Stimulated activated CD4-positive, alpha-beta T cell treated with anti-CD3 and anti-CD28 coated beads, Interleukin-1b, Interleukin-23, amount 100 ng/mL, for 1 hour (primary cell): ENCODE measurements at places on chromosomes 2 and 18.

DNA sequence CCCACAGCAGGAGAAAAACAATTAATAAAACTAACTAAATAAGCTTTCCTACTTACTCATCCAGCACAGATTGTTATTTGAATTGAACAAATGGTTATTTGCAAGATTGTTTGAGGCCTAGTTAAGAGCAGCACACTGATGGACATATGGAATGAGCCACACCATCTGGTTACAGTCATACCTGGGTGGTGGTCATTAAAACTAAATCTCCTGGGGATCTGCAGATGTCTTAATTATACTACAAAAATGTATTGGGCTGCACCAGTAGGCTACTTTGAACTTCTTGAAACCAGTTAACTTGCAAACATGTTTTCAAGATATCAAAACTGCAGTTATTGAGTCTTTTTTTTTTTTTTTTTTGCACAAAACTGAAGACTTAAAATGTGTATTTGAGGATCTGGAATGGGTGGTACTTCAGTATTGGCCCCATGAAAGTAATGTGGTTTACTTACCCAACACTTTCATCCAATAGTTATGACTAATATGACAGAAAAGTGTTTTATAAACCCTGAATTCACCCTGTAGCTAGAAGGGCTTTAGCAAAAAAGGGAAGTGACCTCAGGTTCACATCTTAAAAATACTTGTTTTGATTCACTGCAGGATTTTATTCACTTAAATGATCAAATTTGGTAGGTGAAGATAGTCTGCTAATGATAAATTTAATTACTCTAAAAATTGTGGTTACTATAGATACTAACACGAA is 10.8 kb downstream of the AGFG1 start:
- no peak for DNase-seq

- no peak for DNase-seq
Measured at GRCh38 chr2:221377597-221377996, 194.5 kb downstream of the EPHA4 start.

- no peak for DNase-seq
Measured at GRCh38 chr2:106995556-106995955, 109.6 kb upstream of the ST6GAL2 start.

DNA sequence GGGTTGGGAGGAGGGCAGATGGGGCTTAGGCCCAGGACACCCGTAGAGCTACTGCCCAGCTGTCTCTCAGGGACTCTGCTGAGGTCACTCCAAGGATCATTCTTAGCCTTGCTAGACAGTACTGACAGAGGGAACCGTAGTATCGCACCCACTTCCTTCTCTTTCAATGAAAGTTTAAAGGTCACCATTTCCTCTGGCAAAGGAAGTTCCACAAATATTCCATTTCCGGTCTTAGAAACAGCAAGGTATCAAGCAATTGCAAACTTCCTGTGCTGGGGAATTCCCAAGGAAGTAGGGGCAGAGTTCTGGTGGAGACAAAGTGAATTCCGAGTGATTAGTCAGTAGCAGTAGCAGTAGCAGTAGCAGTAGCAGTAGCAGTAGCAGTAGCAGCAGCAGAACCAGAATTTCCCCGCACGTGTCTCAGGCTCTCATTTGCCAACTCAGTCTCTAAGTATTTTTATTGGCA is 24.7 kb downstream of the IL1B start:
- no peak for DNase-seq

DNA sequence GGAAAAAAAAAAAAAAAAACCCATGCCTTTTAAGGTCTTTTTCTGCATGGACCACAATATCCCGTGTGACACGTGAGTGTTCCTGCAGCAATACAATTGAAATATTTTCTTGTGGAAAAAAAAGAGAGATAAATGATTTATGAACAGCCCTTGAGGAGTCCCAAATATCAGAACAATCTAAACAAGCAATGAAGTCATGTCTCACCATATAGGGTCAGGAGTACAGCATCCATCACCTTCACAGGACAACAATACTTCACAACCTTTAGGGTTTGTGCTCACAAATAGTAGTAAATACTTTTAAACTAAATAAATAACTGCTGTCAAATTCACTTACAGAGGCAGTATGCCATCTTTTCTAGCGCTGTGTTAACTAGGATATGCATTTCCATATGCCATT is 87.9 kb downstream of the ZEB2 start:
- no peak for DNase-seq

GRCh38 chr2:99154643-99155536 is at the start of the genes LIPT1 and TSGA10:
Gene LIPT1 (plus strand): TSS chr2:99154967. CDS start chr2:99161958, 6,991 bp downstream.
Gene TSGA10 (minus strand): TSS chr2:99154942. CDS start chr2:99109439, 45,503 bp downstream.
- DNase-seq: peak; percentile 76

- DNase-seq: no peak
Measured at GRCh38 chr2:88711897-88712296, 20.4 kb downstream of the RPIA start.

- DNase-seq: peak; percentile 22
Measured at GRCh38 chr2:7031547-7032245, 114.5 kb downstream of the RNF144A start.

DNA sequence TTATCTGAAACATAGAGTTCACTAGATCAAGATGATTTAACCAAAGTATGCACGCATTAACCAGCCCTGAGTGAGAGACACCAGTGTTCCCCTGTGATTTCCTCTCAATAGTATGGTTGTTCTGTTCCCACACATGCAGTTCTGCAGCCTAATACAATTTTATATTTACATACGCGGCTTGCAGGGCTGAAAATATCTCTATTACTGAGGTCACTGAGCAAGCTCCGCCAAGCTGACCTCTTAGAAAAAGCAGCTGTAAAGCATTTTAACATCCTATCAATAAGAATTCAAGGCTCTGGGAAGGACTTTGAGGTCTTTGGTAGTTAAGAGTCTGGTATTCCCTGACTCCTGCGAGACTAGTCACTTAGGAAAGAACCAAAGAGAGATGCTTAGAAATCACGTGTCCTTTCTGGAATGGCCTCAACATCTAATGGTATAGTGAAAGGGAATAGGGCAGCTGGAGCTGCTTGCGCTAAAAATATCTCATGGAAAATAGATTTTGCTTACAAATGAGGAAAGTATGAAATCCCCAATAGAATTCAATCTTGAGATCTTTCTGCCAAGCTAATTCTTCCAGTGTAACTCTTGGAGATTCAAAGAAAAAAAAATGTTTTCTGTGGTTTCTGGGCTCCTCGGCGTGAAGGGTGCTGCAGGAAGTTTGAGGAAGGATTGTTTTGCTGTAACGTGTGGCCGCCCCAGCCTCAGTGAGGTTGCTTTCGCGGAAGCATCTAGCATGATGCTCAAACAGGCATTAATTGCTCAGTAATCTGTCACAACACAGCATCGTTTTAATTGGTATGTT is 59.2 kb downstream of the DOCK10 start:
- no peak for DNase-seq

DNA sequence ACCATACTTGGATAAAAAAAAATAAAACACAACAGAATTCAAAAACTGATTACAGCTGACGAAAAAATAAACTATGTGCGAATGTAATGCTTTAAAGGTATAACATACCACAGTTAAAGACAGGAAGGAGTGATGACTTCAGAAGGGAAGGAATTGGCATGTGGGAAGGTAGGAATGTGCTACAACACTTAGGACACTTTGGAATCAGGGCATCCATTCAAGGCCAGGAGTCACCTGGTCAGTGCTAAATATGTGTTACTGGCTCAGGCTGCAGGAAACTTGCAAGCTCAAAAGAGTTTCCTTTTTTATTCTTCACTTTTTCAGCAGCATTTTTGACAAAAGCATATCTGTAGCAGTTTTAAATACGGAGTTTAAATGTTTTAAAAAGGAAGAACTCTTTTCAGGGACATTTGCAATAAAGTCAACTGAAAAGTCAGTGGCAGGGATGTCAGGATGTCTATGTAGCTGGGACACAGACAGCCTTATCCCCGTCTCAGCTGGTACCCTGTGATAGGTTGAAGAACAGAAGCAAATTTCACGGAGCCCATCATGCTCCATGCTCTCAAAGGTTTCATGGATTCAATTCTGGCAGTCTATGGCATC is 138.0 kb upstream of the KLHL14 start:
- no peak for DNase-seq

DNA sequence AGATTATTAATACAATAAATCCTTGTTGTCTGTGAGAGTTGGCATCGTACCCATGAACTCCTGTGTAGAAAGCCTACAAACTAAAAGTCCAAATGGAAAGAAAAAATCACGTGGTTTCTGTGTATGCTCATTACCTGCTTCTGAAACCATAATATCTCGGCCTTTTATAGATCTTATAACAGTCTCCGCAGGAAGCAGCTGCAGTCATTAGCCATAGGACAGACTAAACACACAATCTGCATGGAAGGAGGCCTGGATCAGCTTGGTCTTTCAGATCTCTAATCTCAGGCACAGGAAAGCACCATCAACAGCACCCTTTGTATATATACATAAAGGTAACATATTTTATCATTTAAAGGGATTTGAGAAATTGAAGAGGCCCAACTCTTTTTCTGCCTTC is 508.9 kb upstream of the TCF4 start:
- no peak for DNase-seq

DNA sequence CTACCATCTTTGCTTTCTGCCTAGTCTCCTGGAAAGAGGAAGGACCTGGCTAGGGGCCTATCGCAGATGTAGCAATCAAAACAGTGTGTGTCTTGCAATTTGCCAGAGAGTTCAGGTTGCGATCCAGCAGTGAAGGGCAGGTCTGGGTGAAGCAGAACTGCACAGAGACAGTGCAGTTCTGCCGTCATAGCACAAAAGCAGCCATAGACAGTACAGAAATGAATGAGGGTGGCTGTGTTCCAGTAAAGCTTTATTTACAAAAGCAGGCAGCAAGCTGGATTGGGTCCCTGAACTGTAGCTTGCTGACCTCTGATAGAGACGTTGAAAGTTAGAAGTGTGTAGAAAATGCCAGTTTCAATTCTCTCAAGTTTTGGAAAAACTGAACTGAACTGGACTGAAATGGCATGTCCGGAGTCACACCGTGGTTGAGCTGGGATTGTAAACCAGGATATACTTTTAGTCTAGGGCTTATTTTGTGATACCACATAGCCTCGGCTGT is 186.8 kb downstream of the LTBP1 start:
- DNase-seq: no peak

DNA sequence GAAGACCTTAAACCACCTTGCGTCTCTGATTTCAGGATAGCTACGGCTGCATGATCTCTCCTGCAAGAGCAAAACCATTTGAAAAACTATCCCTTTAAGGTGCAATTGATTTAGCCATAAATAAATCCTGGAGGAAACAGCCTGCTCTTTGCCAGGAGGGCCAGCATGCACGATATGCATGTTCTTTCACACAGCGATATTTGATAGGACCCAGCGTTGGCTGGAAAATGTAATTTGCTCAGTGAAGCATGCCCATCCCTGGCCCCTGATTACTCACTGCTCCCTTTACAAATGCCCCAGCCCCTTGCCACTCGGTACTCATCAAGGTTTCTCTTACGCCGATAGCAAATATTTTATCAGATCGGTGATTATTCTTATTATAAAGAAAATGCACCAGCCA is 315.4 kb downstream of the CDH2 start:
- no peak for DNase-seq

DNA sequence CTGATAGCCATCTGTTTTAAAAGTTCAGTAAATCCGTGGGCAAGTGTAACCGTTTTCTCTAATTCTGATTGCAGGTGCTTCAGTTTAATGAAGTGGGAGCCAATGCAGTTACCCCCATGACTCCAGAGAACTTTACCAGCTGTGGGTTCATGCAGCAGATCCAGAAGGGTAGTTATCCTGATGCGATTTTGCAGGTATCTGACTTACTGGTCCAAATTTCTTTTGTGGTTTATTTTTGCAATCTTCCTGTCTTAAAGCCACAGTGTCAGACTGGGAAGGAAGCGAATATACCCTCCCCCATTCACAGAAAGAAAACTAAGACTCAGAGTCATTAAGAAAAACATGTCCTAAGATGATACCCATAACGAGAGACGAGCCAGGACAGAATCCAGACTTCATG is 7.7 kb downstream of the SERPINB2 start:
- no peak for DNase-seq

- no peak for DNase-seq
Measured at GRCh38 chr2:46030330-46030729, 266.9 kb upstream of the EPAS1 start.

DNA sequence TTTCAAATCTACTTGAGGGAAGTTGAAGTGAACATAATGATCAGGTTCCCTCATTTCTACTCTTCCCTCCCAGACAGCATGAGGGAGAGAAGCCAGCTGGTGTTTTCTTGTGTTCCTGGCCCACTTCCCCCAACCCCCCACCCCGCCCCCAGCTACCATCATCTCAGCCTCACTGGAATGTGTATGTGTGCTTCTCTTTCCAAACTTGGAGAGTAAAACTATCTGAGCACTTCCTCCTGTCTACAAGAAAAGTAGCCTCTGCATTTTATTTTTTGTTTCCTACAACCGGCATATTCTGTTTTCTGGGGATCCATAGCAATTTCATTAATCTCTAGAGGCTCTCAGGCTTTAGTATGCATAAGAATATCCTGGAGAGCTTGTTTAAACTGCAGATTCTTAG is 53.6 kb upstream of the GRHL1 start:
- DNase-seq: no peak

- no peak for DNase-seq
Measured at GRCh38 chr2:149415086-149415485, 84.7 kb downstream of the LYPD6 start.

GRCh38 chr2:98393354-98393753 is 47.1 kb downstream of the CNGA3 start:
- no peak for DNase-seq

- DNase-seq: no peak
Measured at GRCh38 chr18:50143294-50143693, 51.7 kb downstream of the MYO5B start.

GRCh38 chr2:7984693-7985353 is 697.0 kb upstream of the ID2 start:
- no peak for DNase-seq

GRCh38 chr2:98927027-98927426 is 9.0 kb downstream of the CRACDL start:
- DNase-seq: no peak

DNA sequence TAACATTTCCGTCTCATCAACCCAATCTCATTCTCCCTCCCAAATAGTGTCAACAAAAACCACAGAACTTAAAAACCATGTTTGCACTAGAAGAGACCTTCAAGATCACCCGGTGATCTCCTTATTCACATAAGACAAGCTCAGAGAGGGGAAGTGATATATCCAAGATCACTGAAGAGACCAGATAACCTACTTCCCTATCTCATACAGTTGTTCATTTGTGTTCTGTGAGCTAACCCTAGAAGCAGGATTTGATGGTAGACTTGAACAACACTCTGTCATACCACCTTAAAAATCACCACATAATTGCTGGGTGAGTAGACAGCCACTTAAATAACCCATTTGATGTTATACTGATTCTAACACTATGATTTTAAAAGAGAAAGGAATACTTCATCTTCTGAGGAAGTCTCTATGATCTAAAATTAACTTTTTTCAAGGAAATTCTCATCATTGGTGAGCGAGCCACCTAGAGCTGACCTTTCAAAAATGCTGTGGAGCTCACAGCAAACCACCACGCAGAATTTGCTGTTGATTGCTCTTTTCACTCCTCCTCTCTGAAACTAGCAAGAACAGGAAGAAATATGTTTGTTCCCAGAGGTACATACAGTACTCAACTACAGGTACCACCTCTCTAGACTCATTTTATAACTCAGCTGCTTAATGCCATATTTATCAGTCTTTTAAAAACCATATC is 15.1 kb downstream of the AAK1 start:
- DNase-seq: no peak
